ENCODE measurements at places on chromosomes 2 and 18.

GRCh38 chr18:13216711-13217465 is 1.7 kb upstream of the LDLRAD4 start:
- DNase-seq, result no peak

GRCh38 chr2:99495115-99495860 is 5.5 kb upstream of the REV1 start:
- no peak for DNase-seq

- no peak for DNase-seq
Observed at GRCh38 chr2:206158563-206159345, 490 bp downstream of the NDUFS1 start.

DNA sequence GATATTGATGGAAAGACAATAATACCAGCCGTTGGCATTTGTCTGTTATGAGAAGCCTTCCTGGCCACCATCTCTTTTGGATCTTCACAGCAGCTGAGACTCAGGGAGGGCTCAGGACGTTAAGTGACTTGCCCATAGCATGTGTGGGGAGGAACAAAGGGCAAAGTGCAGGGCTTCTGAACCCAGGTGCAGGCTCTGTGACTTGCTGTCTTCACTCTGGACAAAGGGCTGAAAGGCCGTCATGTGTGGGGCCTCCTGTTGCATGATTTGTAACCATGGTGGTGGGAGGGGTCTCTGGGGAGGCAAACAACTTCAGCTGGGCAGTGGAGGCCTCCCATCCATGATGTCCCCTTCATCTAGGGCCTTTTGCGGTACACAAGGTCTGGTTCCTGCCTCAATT is 65.5 kb upstream of the SIX2 start:
- no peak for DNase-seq

GRCh38 chr2:42230891-42231290 is 61.7 kb downstream of the EML4 start:
- DNase-seq, result no peak

DNA sequence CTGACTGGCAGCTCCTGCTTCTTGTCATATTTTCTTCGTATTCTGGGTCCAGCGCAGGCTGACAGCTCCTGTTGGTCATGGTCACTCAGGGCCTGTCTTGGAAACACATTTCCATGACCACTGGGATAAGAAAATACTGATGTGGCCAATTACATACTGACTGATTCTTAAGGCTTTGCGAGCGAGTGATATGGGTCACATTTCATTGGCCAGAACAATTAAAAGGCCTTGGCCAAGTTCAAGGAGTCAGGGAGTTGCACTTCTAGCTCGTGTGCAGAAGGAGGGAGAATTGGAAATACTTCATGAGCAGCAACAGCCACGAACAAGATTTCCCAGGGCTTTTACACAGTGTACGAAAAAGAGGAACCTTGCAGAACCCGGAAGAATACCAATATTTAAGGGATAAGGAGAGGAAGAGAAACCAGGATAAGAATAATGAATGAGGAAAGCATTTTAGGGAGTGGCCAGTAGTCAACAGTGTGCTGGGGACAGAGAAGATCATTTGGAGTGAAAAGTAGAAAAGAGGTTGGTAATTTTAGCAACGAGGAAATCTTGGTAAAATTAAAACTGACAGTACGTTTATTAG is 149.5 kb downstream of the ATP9B start:
- DNase-seq, result no peak

DNA sequence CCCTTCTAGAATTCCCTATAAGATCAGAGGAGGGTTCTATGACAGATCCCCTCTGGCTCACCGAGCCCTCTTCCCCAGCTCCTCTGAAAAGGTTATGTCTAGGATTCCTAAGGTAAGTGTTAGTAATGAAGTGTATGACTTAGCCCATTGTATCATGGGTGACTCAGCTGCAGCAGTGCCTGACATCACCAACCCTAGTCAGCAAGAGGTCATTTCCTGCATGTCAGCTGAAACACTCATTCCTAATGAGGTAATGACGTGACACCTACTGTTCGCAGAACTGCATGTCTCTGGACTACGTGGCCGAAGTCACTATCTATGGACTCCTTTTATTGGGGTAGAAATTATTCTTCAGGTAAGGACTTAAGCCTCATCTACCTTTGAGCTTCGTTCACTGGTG is 196.1 kb upstream of the MYT1L start:
- no peak for DNase-seq

DNA sequence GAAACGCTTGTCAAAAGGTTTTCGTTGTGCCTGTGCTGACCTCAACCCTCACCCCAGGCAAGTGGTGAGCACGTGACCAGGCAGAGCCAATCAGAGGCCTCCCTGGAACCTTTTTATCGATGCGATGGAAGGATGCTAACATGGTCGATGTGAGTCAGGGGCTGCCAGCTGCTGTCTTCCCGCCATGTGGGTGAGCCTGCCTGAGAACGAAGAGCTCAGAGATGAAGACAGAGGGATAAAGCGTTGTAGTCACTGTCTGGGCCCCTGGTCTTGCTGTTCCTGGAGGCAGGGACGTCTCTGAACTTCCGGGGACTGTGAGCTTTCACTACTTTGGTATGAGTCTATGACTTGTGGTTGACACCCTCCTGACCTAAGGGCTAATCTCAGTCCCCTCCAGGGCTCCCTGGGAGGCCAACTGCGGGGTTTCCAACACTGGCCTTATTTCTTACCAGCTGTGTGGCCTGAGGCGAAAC is 18.6 kb downstream of the DNMT3A start:
- no peak for DNase-seq

DNA sequence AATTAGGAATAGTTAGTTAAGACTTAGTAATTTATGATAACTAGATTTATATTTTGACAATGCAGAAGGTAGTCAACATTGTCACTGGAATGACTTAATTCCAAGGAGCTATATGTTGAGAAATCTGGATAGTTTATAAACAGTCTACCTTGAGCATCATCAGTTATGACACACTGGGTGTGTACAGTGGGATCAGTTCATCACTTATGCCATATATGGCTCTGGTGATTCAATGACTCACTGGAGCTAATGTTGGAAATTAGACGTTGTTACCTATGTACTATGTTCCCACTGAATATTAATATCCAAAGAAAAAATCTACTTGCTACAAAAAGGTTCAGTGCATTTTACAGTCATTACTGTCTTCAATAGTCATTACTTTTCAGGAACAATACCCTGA is 34.0 kb upstream of the ITPRID2 start:
- no peak for DNase-seq
